ENCODE measurements at places on chromosomes 7 and 10.

DNA sequence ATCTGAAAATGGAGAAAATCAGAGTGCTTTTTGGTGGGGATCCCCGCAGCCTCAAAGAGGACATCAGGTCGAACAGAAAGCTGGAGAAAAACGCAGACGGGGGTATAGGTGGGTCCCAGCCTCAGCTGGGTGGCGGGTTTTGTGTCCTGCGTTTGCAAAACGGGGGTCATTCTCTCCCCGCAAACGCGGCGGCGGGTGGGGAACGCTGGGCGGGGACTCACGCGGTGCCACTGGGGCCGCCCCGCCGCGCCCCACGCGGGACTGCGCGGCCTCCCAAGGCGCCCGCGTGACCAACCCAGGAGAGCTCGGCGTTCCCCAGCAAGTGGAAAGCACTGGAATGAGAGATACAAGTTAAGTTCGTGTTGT is 806 bp upstream of the VIPR2 start:
- no peak for DNase-seq

- DNase-seq = no peak
Observed at GRCh38 chr7:155789001-155789725, 23.1 kb downstream of the SHH start.

- DNase-seq = no peak
Observed at GRCh38 chr10:43199088-43199683, 60.9 kb downstream of the CSGALNACT2 start.

DNA sequence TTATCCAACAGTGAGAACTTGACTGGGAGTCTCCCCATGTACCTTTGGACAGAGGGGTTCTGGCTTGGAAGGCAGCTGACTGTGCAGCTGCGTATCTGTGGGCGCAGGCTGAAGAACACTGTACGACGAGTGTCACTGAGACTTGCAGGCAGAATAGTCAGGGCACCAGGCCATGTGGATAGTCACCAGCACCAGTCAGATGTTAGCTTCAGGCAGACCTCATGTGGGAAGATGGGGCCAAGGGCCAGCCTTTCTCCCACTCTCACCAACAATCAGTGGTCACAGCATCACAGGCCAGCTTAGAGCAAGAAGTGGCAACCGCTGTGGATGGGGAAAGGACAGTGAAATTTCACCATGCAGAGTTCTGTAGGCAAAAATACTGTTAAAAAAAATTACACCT is 43.4 kb upstream of the GJD4 start:
- no peak for DNase-seq

- peak; percentile 27 for DNase-seq
Observed at GRCh38 chr7:149459540-149460452, 1.1 kb downstream of the ZNF777 start.

All from EH (cell line).